LHCN-M2 (cell line): ENCODE measurements at places on chromosomes 7 and 10.
A peak's percentile ranks its signal among the peaks of the same experiment; 100 is the strongest.

GRCh38 chr7:130896051-130896881 is 162.3 kb upstream of the KLF14 start:
- DNase-seq: peak; percentile 69

DNA sequence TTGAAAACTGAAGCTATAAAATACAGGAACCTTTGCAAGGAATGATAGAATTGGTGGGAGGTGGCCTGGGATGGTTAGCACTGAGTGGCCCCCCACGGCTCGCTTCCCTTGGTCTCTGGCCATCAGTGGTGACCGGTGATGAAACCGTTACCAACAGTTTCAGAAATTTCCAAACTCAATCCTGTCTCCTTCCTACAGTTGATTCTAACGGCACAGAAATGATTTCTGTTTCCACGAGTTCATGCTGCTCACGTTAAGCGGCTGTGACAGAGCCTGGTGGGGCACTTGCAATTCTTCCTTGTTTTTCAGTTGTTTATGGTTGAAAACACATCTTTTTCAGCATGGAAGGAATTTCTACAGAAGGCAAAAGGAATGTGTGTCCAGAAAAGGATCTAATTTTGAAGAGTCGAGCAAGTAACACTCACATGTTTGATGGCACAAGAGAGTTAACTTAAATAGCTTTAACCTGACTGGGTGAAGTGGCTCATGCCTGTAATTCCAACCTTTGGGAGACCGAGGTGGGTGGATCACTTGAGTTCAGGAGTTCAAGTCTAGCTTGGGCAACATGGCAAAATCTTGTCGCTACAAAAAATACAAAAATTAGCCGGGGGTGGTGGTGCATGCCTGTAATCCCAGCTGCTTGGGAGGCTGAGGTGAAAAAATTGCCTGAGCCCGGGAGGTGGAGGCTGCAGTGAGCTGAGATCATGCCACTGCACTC is 100.1 kb downstream of the DNAJB6 start:
- no peak for DNase-seq

- peak; percentile 96 for DNase-seq
Observed at GRCh38 chr7:47179812-47180515, 401.9 kb downstream of the TNS3 start.

DNA sequence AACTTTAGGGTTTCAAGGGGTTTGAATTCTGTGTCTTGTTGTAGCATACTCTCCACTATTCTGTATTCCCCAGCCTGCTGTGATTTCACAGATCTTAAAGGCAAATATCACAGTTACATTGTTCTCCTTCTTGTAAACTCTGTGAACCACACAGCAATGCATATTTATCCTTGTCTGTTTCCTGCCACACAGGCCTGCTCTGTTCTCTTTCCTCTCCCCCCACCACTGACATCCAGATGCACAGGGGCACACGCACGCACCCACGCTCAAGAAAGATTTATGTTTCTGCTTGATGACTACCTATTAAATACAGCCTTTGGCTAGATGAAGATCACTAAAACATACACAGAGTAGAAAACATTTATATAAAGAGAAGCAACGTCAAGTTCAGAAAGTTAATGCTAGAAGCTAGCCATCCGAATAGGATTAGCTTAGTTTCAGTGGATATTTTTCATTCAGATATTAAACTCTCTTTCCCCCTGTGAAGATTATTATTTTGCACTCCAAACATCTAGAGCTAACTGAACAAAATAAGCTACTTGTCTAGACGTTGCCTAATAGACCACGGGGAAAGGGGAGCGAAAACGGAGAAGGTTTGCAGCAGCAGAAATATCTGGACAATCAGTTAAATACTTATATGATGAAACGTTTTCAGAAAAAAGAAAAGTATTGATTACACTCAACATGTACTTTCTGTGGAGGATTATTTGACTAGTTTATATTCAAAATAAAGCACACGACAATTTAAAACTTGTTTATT is 193.1 kb upstream of the SEMA3C start:
- peak; percentile 53 for DNase-seq

DNA sequence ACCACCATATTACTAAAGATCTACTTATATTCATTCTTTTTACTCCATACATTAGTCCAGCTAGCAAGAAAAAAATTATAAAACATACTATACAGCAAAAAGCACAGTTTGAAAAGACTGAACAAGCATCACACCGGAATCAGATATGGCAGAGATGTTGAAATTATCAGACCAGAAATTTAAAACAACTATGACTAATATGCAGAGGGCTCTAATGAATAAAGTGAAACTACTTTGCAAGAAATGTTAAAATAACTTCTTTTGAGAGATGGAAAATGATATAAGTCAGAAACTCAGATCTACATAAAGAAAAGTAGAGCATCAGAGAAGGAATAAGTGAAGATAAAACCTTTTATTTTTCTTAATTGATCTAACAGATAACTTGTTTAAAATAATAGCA is 50.9 kb downstream of the SGCE start:
- peak; percentile 48 for DNase-seq

GRCh38 chr10:413662-414071 is 275.8 kb downstream of the DIP2C start:
- no peak for DNase-seq

DNA sequence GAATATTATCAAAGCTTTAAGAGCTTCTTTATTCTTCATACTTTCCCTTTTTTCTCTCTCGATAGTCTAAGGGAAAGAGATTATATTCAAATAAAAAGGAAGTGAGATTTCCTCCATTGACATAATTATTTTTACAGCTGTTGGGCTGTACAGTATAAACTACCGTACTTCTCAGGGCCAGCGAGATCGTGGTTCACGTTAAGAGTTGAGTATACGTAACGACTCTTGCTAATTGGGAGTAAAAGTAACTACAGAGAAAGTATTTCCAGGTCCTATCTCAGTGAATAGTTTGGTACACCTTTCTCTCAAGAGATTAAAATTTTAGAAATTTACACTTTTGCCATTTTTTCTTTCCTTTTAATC is 57.8 kb downstream of the INPP5F start:
- no peak for DNase-seq

DNA sequence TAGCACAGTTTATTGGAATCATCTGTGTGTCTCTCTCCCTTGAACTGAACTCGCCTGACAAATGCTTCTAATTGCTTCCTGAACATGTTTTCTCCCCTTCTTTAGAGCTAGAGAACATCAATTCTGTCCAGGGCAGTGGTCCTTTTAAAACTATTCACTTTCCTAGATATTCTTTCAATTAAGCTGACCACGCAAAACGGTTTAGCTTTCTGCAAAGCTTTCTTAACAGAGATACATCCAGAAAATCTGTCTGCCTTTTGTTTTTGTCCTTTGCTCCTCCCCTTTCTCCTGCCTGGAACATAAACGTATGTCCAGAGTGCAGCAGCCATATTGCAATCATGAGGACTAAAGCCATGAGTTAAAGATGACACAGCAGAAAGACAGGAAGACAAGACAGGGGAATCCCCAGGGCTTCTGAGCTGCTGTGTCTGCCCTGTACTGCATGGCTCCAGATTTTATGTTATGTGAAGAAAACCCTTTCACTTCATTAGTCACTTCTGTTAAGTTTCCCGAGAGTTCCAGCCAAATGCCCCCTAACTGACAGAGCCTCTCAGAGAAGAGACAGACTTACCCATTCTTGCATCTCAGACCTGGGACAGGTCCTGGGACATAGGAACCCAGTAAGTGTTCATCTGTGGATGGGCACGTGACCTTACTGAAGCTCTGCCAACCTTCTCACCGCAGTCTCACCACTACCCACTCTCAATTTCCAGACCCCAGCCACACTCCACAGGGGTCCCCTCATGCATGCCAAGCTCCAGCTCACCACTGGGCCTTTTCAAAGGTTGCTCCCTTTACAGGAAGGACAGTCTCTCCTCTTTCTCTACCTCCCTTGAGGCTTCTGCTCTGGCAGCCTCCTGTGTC is 35.0 kb upstream of the CPXM2 start:
- DNase-seq: no peak

- DNase-seq: peak; percentile 20
Observed at GRCh38 chr10:129545261-129545660, 78.2 kb downstream of the MGMT start.

GRCh38 chr7:7932553-7932952 is 36.0 kb upstream of the GLCCI1 start:
- DNase-seq: no peak

DNA sequence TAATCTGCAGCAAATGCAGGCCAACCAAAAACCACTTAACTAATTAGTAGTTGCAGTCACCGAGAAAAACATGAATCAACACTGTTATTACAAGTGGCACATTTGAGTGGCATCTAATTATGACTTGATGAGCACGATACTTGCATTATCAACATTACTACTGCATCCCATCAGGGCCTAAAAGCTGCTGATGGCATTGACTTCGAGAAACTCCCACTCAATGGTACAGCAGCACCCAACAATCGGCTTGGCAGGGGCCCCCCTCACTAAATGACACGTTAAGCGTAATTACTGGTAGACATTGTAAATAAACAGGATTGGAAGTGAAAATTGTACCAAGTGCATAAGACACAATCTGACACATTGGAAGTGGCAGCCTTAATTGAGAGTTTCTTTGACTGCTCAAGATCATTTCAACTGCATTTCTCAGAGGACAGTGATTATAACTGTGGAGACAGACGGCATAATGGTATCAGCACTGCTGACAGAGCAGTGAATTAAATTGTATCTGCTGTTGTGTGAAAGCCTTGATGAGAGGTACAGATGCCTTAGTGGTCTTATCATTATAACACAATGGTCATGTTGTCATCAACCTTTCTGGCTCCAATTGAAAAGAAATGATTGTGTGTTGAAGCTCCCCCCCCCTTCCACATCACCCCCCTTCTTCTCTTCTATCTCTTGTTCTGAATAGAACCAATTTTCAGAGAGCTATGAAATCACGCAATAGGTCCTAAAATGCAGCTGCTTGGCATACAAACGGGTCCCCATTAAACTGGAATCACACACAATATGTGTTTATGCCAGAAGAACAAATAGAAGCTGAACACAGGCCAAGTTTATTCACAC is 43.4 kb downstream of the SHTN1 start:
- DNase-seq: no peak

DNA sequence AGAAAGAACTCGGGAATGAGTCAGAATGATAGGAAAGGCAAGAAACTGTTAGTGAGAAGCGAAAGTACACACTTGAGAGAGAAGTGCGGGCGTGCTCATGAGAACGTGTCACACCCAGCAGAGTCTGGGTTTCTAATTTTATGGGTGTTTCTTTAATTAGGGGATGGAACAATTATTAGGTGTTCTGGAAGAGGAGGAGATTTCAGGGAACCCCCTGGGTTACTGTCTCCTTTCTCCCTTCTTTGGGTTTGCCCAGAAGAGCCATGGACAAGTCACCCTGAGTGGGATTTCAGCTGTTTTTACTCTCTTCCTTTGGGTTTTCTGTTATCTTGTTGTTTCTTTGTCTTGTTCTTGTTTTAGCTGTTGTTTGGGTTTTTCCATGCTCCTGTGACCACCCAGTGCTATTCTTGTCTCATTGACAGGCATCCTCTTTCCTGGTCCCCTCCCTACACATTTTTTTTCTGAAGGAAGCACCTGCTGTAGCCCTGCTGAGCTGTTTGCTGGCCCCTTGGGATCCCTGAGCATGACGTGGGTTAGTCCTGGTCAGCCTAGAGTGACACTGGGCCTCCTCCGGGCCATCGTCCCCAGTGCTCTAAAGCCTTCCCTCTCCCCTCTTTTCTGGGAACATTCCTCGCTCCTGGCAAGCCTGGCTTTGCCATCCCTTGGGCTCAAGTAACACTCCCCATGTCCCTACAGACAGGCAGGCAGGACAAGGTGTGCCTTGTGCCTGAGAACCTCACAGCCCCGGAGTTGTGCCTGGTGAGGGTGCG is 3.5 kb downstream of the SH2D4B start:
- DNase-seq: no peak

DNA sequence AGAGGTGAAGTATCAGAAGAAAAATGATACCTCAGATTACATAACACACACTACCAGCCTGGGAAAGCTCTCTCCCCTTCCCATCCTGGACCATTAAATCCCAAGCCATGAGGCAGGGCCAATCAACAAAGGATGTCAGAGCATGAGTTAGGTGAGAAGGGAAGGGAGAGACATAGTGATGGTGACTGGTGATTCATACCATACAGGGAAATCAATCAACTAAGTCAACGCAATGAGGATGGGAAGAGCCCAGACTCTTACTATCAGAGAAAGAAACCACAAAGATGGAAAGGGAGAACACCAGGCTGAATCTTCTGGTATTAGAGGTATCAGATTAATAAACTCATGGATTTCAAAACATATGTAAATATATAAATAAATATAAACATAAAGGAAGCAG is 185.4 kb downstream of the KMT2E start:
- no peak for DNase-seq

DNA sequence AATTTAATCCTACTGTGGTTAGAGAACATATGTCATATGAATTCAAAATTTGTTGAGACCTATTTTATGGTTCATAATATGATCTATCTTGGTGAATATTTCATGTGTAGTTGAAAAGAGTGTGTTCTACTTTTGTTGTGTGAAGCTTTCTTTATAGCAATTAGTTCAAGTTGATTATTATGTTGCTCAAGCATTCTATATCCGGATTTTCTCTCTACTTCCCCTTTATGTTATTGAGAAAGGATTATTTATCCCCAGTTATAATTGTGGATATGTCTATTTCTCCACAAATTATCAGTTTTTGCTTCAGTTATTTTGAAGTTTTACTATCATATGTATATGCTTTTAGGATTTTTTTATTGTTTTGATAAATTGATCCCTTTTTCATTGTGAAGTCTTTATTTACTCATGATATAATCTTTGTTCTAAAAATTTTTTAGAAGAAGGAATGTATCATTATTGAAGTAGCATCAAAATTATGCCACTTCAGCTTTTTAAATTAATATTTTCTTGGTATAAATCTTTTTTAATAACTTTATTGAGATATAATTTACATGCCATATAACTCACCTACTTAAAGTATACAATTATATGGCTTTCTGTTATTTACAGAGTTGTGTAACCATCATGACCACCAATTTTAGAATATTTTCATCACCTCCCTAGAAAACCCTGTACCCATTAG is 12.0 kb upstream of the MEST start:
- DNase-seq: no peak

DNA sequence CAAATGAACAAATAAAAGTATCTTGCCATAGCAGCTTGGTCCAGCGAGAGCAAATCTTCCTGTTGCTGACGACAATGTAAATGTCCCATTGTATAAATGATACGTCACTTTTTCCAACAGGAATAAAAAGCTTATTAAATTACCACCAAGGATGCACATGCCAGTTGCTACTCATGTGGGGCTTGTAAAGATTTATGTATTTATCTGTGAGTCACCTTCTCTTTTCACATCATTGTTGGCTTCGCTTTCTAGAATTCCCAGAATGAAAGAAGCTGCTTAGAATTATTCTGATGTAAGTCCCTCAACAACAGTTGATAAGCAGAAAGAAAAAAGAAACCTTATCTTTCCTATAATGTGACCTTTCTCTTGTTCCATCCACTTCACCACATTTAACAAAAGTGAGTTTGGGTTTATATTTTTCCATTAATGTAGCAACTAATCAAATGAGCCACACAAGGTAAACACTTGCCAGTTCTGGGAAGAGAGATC is 22.4 kb downstream of the DNAJC12 start:
- peak; percentile 68 for DNase-seq

GRCh38 chr10:26881600-26882331 is 21.0 kb upstream of the ABI1 start:
- peak; percentile 66 for DNase-seq

GRCh38 chr7:29130096-29130495 is 16.2 kb downstream of the CPVL start:
- DNase-seq: no peak
